Endodermal cell (in vitro differentiated cells): ENCODE measurements at places on chromosomes 3 and 15. TPM values are rescaled to one million over a fixed set of nuclear protein-coding genes. Genes with fewer than 3 reads are reported as not detected.

DNA sequence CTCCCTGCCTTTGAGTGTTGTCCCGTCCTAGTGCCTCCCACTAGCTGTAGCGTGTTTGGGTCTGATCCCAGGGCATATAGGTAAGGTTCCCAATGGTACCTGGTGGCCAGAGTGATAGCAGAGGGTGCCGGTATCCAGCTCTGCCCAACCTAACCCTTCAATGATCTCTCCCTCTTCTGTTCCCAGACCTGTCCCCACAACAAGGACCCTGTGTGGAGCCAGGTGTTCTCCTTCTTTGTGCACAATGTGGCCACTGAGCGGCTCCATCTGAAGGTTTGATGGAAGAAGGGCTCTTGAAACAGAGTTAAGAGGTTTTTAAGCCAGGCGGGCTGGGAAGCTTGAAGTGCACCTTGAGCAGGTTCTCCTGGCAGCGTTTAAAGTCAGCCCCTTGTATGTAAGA is 35.5 kb downstream of the ESYT3 start:
- DNase-seq = no peak
- no peak overlapping the region for H3K4me3 ChIP-seq
- no peak overlapping the region for H3K27ac ChIP-seq
- no peaks in the 10 kb centered on the region for H3K36me3 ChIP-seq
- H3K4me1 ChIP-seq = no peaks in the 10 kb centered on the region
- no peaks in the 10 kb centered on the region for H3K27me3 ChIP-seq

DNA sequence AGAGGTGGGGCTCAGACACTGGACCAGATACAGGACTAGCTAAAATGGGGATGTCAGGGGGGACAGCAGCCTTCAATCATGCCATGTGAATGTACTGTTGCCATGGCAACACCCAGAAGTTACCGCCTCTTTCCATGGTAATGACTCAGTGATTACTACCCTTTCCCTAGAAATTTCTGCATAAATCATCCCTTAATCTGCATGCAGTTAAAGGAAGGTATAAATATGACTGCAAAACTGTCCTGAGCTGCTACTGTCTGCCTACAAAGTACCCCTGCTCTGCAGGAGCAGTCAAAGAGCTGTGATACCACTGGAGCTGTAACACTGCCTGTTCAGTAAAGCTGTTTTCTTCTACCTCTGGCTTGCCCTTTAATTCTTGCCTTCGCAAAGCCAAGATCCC is 168.2 kb downstream of the PEAK1 start:
- no peak overlapping the region for H3K27ac ChIP-seq
- H3K4me3 ChIP-seq = no peak overlapping the region
- no peaks in the 10 kb centered on the region for H3K36me3 ChIP-seq
- H3K4me1 ChIP-seq = no peaks in the 10 kb centered on the region

DNA sequence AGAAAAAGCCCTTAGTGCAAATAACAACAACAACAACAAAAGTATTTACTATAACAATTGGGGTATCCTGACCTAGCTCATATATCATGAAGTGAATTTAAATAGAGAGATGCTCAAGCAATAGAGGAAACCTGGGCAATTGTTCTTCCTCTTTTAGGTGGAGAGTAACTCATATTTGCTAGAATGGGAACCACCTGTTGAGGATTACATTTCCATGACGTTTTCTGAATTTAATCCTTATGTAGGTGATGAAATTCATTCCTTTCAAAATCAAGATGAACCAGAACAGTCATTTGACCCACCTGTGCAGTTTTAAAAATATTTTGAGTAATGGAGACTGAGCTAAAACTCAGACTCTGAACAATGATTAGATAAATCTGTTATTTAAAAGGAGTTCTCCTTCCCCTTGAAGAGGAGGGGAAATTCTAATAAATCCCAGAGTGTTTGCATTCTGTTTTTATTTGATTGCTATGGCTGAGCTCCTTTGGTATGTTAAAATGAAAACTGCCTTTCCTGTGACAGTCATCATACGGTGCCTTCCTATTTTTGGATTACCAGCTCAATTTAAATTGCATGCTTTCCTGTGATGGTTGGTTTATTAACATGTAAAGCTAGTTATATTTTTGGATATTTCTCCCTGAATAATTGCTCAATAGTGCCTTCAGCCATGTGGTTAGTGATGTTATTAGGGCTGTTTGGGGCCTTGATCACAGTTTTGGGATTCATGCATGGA is 24.3 kb downstream of the VPS8 start:
- no peak overlapping the region for H3K4me3 ChIP-seq
- DNase-seq = no peak
- H3K4me1 ChIP-seq = no peaks in the 10 kb centered on the region

DNA sequence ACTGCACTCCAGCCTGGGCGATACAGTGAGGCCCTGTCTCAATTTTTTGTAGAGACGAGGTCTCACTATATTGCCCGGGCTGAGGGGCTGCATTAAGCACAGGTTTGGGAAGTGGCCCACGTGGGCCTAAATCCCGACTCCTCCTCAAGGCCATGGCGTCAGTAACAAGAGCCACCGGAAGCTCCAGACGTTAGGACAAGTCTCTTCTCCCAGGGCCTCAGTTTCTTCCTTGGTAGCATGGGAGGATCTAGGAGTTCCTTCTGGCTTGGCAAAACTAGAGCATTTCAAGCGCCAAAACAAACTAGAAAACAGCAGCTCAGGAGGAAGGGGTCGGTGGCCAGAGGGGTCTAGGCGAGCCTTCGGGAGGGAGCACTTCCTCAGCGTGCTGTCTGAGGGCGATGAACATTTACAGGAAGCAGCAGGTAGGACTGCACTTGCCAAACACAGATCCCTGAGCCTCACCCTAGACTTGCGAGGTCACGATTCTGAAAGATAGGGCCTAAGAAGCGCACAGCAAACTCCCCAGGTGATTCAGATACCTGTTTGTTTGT is 536 bp downstream of the SNAPC5 start:
- no peaks in the 10 kb centered on the region for H3K27me3 ChIP-seq
- H3K27ac ChIP-seq = peak overlapping the region; percentile 79
- peaks cover 2% of the 10 kb centered on the region for H3K4me1 ChIP-seq
- H3K4me3 ChIP-seq = peak overlapping the region; percentile 94
- peak; percentile 56 for DNase-seq

DNA sequence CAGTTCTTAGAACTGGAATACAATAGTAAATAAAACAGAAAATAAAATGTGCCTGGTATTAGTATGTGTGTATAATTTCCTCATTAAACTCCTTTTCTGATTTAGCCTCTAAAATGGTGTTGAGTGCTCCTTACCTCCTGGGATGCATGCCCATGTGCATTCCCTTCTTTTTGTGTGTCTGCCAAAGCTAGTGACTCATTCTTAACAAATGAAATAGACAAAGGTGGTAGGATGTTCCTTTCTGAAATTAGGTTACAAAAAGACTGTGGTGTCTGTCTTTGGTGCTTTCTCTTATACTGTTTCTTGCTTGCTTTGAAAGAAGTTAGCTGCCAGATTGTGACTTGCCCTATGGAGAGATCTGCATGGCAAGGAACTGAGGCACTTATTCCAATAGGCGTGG is 623.7 kb downstream of the GRM7 start:
- no peaks in the 10 kb centered on the region for H3K27me3 ChIP-seq
- H3K4me3 ChIP-seq = no peak overlapping the region
- no peaks in the 10 kb centered on the region for H3K36me3 ChIP-seq
- no peak for DNase-seq

GRCh38 chr15:36370731-36371112 is 208.7 kb upstream of the CDIN1 start:
- no peak overlapping the region for H3K4me3 ChIP-seq
- no peak overlapping the region for H3K27ac ChIP-seq
- peaks cover 3% of the 10 kb centered on the region for H3K4me1 ChIP-seq
- H3K27me3 ChIP-seq = no peaks in the 10 kb centered on the region
- DNase-seq = no peak

- peaks cover 13% of the 10 kb centered on the region for H3K36me3 ChIP-seq
- H3K27ac ChIP-seq = no peak overlapping the region
- H3K27me3 ChIP-seq = no peaks in the 10 kb centered on the region
- H3K4me1 ChIP-seq = peaks cover 14% of the 10 kb centered on the region
These were observed 26.7 kb downstream of the SLCO2A1 start for GRCh38 chr3:134003066-134003465.

GRCh38 chr3:38816026-38816425 is at the start of gene SCN10A:
TSS of gene SCN10A (minus strand) at chr3:38816217. CDS start at chr3:38794010, 22,207 bp downstream.
- no peak within 1 kb of the TSS for H3K27ac ChIP-seq
- no peak within 1 kb of the TSS for H3K4me3 ChIP-seq
- no peaks in the 10 kb centered on the region for H3K36me3 ChIP-seq
- DNase-seq = no peak
- no peaks in the 10 kb centered on the region for H3K4me1 ChIP-seq

DNA sequence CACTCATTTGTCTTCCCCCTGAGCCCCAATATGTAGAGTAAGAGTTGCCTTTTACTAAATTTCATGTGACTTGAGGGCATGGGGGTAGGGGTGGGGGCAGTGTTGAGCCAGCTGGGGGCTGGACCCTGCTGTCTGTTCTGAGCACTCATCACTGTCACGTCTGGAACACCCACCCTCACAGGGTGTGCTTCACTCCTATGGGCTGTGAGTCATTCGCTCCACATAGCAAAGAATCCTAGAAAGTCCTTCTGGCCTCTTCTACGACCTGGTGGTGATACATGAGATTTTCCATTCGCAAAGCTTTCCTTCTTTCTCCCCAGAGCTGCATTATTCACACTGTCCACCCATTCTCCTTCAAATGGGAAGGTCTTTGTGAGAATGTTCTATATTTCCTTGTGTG is 43.6 kb upstream of the MGLL start:
- no peak overlapping the region for H3K27ac ChIP-seq
- no peak for DNase-seq
- no peaks in the 10 kb centered on the region for H3K36me3 ChIP-seq
- H3K4me3 ChIP-seq = no peak overlapping the region
- no peaks in the 10 kb centered on the region for H3K4me1 ChIP-seq
- H3K27me3 ChIP-seq = no peaks in the 10 kb centered on the region

DNA sequence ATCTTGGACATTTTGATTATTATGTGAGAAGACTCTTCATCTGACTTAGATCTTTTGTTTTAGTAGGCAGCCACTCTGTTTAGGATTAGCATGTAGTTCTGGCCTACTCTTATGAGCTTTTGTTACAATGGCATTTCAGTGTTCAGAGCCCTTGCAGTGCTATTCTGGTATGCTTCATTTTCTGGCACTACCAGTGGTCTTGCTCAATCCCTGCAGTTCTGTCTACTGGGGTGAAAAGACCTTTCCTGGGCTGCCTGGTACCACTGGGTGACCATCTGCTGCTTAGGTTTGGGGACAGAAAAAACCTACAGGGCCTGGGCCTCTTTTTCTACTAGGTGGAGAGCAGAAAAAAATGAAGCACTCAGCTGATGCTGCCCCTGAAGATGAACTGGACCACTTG is 42.5 kb downstream of the IL16 start:
- no peaks in the 10 kb centered on the region for H3K36me3 ChIP-seq
- H3K4me1 ChIP-seq = no peaks in the 10 kb centered on the region
- no peak overlapping the region for H3K27ac ChIP-seq

GRCh38 chr3:184140436-184140835 is 5.3 kb downstream of the EIF2B5 start:
- no peak overlapping the region for H3K4me3 ChIP-seq
- H3K27ac ChIP-seq = no peak overlapping the region
- DNase-seq = no peak
- no peaks in the 10 kb centered on the region for H3K27me3 ChIP-seq
- H3K4me1 ChIP-seq = no peaks in the 10 kb centered on the region

GRCh38 chr3:111338059-111338698 is 203.8 kb upstream of the CD96 start:
- H3K27ac ChIP-seq = no peak overlapping the region
- no peaks in the 10 kb centered on the region for H3K27me3 ChIP-seq
- H3K4me1 ChIP-seq = no peaks in the 10 kb centered on the region
- peak; percentile 86 for DNase-seq

- no peaks in the 10 kb centered on the region for H3K36me3 ChIP-seq
- H3K4me3 ChIP-seq = no peak overlapping the region
- H3K4me1 ChIP-seq = peaks cover 5% of the 10 kb centered on the region
- peak; percentile 67 for DNase-seq
- H3K27me3 ChIP-seq = peaks cover 41% of the 10 kb centered on the region
These were observed 57.5 kb upstream of the PRR23E start for GRCh38 chr3:127135241-127136023.

DNA sequence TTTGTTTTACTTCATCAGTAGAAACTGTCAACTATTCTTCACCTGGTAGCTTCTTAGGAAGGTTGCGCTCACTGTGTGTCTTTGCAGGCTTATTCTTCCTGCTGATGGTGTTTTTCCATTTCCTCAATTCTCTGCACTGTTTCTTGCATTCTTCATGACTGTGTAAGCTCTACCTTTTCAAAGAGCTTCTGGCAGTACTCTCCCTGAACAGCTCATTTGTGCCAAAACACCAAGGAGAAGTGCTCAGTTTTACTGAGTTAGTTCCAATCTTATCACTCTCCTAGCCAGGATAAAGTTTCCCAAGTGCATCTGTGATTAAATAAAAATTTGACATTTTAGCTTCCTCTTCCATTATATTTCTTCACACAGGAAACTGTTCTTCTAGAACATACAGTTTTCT is 339.8 kb downstream of the EPHA3 start:
- no peak for DNase-seq
- H3K4me3 ChIP-seq = no peak overlapping the region
- H3K4me1 ChIP-seq = no peaks in the 10 kb centered on the region

- no peaks in the 10 kb centered on the region for H3K27me3 ChIP-seq
- H3K36me3 ChIP-seq = no peaks in the 10 kb centered on the region
- H3K4me1 ChIP-seq = peaks cover 5% of the 10 kb centered on the region
- no peak overlapping the region for H3K4me3 ChIP-seq
These were observed 50.7 kb downstream of the SCN5A start for GRCh38 chr3:38598791-38599190.

The PRR20G gene
- not detected in 2 replicates for total RNA-seq

The AGBL1 gene
- total RNA-seq = 0.07 and 0.14 TPM in 2 replicates

The AMOTL2 gene
- total RNA-seq = 103 and 109 TPM in 2 replicates

The CATSPER2 gene
- total RNA-seq = 0.76 to 1.8 TPM (median 1.2 TPM) in 3 replicates

The CALML4 gene
- total RNA-seq = 6.4 and 9.7 TPM in 2 replicates

The ZIC4 gene
- not detected in 3 replicates for total RNA-seq

The GXYLT2 gene
- 7.0 and 7.9 TPM in 2 replicates for total RNA-seq

The SH2D7 gene
- total RNA-seq = not detected in 2 replicates

The C3orf49 gene
- not detected in 2 replicates for total RNA-seq

The TBC1D21 gene
- total RNA-seq = not detected in 3 replicates

The CFAP100 gene
- 0.66 and 0.70 TPM in 2 replicates for total RNA-seq
